ENCODE measurements at places on chromosomes 2 and 18. TPM values are rescaled to one million over a fixed set of nuclear protein-coding genes. Genes with fewer than 3 reads are reported as not detected.
A peak's percentile ranks its signal among the peaks of the same experiment; 100 is the strongest.

DNA sequence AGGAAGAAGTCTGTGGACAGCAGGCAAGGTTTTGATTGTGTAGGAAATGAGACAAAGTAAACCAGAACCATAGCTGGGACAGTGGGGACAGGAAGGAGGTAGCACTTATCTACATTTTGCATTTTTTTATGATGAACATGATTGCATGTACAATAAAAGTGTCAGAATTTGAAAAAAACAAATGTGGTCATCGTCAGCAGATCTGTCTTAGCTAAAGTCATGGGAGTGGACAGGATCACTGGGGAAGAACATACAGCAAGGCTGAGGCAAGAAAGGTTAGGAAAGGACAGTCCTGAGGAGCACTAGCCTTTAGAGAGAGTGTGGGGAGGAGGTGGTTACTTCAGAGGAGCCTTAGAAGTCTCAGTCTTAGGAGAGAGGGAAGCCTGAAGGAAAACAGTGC, 35.1 kb upstream of the SLC14A2 start:
- no peak for DNase-seq
- H3K4me1 ChIP-seq: no peaks in the 10 kb centered on the region
- no peaks in the 10 kb centered on the region for H3K27me3 ChIP-seq
- H3K36me3 ChIP-seq: no peaks in the 10 kb centered on the region
- no peak overlapping the region for H3K4me3 ChIP-seq

GRCh38 chr2:219434468-219434717, 250 bp upstream of the SPEG start:
- peaks cover 20% of the 10 kb centered on the region for H3K4me1 ChIP-seq
- H3K27me3 ChIP-seq: peaks cover 27% of the 10 kb centered on the region
- no peak overlapping the region for H3K4me3 ChIP-seq
- no peak for DNase-seq
- no peak overlapping the region for H3K27ac ChIP-seq

DNA sequence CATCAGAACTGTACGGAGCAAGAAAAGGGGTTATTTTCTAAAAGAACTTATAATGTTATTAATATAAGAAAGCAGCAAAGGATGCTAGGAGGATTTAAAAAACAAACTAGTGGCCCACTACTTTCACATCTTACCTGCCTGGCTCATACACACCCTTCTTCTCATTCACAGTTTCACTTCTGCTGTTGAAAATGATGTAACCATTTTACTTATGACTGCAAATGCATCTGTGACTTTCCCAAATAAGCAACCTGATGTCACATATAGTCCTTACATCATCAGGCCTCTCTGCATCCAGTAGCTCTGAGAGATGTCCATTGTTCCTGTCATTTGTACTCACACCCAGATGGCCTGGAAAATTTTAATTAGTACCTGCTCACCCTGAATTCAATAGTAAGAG, 101.8 kb upstream of the MYO3B start:
- H3K27ac ChIP-seq: no peak overlapping the region
- no peak for DNase-seq
- no peaks in the 10 kb centered on the region for H3K4me1 ChIP-seq
- H3K36me3 ChIP-seq: peaks cover 5% of the 10 kb centered on the region
- H3K4me3 ChIP-seq: no peak overlapping the region
- H3K27me3 ChIP-seq: no peaks in the 10 kb centered on the region

GRCh38 chr2:179612591-179613298, 248.7 kb downstream of the ZNF385B start:
- no peak for DNase-seq
- no peak overlapping the region for H3K27ac ChIP-seq
- no peaks in the 10 kb centered on the region for H3K36me3 ChIP-seq
- H3K27me3 ChIP-seq: no peaks in the 10 kb centered on the region
- no peak overlapping the region for H3K4me3 ChIP-seq

DNA sequence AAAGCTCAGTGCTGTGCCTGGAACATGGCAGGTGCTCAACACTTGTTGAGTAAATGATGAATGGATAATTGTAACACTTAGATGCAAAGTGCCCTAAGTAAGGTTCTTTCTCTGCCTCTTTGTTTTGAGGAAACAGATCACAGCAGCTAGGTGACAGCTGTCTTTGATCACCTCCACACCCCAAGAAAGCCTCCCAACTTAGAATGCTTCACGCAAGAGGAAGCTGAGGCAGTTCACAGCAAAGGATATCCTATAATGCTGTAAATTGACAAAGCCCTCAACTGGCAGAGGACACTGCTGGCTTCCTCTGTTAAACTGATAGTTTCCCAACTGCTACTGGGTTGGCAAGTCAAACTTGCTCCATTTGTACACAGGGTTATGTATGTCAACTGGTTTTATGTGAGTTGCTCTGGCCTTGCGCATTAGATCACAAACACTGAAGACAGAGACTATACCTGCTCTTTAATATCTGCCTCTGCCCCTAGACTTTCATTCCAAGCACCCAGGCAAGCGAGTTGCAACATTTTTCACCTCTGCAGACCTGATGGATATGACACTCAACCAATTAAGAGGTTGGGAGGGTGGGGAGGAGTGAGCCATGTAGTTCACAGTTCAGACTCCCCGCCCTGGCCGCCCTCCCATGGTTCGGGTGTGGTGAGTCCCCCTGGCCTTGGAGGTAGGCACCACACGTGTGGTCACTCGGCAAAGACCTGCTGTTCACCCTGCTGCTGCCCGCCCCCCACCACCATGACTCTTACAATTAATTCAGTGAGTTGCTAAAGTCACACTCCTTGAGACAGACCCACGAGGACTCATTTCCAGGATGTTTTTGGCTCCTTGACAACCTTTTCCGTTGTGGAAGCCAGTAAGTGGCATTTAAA, 4.8 kb upstream of the MALL start:
- no peak overlapping the region for H3K27ac ChIP-seq
- H3K4me1 ChIP-seq: peaks cover 14% of the 10 kb centered on the region
- peak; percentile 34 for DNase-seq
- no peaks in the 10 kb centered on the region for H3K36me3 ChIP-seq

GRCh38 chr18:22285361-22286140, 116.2 kb downstream of the GATA6 start:
- no peak overlapping the region for H3K27ac ChIP-seq
- no peak overlapping the region for H3K4me3 ChIP-seq
- H3K27me3 ChIP-seq: no peaks in the 10 kb centered on the region
- no peaks in the 10 kb centered on the region for H3K4me1 ChIP-seq
- DNase-seq: no peak
- H3K36me3 ChIP-seq: no peaks in the 10 kb centered on the region

- H3K4me3 ChIP-seq: no peak overlapping the region
- DNase-seq: no peak
- no peaks in the 10 kb centered on the region for H3K27me3 ChIP-seq
- H3K4me1 ChIP-seq: no peaks in the 10 kb centered on the region
- peaks cover 3% of the 10 kb centered on the region for H3K36me3 ChIP-seq
- no peak overlapping the region for H3K27ac ChIP-seq
These were observed 14.1 kb upstream of the LCT start for GRCh38 chr2:135850892-135851668.

Gene TYMS
- total RNA-seq: 23.4 TPM

Gene CD28
- 3.7 TPM for total RNA-seq

All from spinal cord (tissue), 10 donors.